Substantia nigra (tissue), 51 donors: ENCODE measurements at places on chromosomes 12 and 14.

DNA sequence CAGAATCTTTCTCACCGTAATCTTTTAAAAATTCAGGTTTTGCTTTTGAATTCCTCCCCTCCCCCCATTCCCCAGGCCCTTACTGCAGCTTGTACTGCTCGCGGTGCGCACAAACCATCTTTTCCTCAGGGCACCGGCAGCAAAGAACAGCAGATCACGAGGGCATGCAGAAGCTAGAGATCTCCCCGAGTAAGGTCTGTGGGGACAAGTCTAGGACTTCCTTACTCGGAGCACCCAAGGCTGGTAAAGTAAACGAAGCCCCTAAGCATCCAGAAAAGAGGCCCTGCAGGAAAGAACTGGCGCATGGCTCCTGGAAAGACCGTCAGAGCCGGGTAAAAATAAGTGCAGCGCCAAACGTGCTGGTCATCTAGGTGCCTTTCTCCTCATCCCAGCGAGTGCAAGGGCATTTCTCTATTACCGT is 727 bp downstream of the LDHB start:
- peak; percentile 73 for DNase-seq

DNA sequence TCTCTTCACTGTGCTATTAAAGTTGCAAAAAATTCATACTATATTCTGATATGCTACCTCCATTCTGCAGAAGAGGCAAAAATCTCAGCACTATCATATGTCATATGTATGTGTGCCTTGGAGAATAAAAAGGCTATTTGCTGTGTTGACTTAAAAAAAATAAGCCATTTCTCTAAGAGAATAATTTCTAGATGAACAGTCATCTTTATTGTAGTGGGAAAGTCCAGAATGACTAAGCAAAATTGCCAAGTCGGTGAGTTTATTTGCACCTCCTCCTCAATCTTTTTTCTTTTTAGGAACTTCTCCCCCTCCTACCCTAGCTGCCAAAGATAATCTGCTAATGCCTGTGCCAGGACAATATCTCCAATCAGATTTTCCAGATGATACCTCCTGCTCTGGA is 353.8 kb upstream of the FAR2 start:
- no peak for DNase-seq

DNA sequence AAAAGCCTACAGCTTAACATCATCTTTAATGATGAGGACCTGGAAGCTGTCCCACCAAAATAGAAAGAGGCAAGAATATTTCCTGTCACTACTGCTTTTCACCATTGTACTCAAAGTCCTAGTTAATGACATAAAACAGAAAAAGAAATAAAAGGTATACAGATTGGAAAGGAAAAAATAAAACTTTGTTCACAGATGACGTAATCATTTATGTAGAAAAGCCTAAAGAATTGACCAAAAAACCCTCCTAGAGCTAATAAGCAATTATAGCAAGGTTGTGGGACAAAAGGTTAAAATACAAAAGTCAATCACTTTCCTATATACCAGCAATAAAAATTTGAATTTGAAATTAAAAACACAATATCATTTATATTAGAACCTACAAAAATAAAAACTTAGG is 97.2 kb upstream of the MDGA2 start:
- no peak for DNase-seq

- DNase-seq, result no peak
Observed at GRCh38 chr14:99758121-99758821, 34.9 kb upstream of the EML1 start.

GRCh38 chr14:65594153-65594881 is 181.8 kb downstream of the FUT8 start:
- DNase-seq, result no peak

GRCh38 chr14:61387076-61387475 is 65.7 kb downstream of the PRKCH start:
- DNase-seq, result no peak

DNA sequence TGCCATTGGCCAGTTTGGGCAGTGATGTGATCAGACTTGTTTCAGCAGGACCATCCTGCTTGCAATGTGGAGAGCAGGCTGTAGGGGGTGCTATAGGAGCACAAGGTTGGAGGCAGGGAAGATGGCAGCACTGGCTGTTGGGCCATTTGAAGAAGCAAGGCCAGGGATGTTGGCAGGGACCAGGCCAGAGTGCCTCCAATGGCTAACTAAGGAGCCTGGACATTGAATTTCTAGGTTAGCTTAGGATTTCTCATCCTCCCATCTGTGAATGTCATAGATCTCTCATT is 23.5 kb downstream of the FGF23 start:
- DNase-seq, result no peak

DNA sequence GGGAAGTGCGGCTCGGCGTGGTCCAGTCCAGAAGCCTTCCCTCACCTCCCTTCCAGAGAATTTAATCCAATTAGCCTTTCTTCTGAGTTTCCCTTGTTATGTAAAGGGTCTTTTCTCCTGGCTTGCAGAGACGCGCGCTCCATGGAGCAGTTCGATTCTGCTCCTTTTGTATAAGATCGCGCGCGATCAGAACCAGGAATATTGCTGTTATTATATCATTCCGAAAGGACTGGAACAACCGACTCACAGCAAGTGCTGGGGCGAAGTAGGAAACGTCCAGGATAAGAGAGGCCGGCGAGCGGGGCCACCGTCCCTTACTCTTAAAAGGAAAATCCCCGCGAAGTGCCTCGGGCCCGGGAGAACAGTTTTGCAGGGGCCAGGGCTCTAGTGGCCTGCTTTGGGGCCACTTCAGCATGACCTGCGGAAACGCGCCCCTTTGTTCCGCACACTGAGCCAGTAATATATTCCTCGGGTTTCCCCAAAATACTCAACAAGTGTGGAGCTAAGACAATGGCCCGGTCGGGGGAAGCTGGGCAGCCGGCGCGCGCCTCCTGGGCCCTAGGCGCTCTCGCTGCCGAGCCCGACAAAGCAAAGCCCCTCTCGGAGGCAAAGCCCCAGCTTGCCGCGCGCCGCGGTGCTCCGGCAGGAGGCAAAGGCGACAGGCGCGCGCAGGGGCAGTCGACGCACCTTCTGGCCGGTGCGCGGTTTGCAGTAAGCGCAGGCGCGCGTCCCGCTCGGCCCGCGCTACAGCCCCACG is 2.9 kb downstream of the RFX4 start:
- DNase-seq, result no peak

- DNase-seq, result no peak
Observed at GRCh38 chr12:108043286-108043685, 85.8 kb upstream of the WSCD2 start.

DNA sequence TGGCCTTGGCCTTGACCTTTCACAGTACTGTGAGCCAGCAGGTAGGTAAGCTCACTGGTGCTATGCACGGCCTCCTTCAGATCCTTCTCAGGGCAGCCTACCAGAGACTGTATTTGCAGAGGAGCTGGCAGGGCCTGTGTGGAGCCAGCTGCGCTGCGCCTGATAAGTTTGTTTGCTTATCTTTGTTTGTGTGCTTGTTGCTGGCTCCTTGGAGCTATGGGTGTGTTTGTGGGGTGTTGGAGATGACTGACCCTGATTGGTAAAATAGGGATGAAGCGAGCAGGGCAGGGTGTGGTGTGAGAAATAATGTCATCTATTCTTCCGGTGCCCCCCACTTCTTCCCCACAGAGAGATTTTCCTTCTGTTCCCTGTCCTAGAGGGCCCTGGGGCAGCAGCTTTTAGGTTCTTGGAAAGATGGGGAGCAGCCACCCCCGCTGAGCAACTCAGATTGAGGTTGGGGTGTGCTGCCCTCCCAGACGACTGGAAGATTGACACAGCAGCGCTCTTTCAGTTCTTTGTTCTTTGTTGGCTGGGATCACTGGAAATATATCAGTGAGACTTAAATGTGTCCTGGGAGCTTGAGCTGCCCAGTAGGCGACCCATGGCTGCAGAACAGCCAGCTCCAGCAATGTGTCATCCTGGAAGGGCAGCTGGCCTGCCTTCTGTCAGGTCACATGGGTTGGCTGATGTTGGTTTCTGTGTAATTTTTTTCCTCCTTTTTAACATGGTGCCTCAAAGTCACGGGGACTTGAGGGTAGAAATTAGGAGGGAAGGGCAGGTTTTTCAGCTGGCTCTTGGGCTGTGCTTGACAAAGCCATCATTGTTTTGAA is 19.6 kb downstream of the MLXIP start:
- DNase-seq, result peak; percentile 71

GRCh38 chr12:50538182-50538581 is 33.4 kb downstream of the DIP2B start:
- DNase-seq, result no peak

- no peak for DNase-seq
Observed at GRCh38 chr14:67391268-67391667, 20.7 kb downstream of the PLEK2 start.

DNA sequence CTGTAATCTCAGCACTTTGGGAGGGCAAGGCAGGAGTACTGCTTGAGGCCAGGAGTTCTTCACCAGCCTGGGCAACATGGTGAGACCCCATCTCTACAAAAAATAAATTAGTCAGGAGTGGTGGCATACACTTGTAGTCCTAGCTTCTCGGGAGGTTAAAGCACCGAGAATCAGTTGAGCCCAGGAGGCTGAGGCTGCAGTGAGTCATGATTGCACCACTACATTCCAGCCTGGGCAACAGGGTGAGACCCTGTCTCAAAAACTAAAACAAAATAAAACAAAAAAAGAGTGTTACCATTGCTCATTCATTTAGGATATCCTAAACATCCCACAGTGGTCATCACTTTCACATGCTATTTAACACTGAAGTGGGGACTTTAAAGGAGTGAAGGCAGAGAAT is 7.8 kb downstream of the NEK9 start:
- no peak for DNase-seq

DNA sequence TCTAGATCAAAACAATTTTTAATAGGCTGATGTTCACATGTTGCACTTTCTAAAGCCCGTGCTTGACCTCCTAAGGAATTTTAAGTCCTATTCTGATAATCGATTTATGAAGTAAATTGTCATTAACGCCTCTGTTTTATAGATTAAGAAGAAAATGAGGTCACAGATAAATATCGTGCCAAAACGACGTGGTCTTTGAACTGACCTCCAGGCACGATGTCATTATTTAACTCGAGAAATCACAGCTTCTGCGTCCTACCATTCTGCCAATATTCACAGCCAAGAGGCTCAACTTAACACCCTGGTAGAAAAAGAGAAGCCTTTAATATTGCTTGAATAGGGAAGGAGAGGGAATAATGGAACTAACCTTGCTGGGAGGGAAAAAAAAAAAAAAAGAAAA is 888 bp upstream of the EEA1 start:
- DNase-seq, result no peak

DNA sequence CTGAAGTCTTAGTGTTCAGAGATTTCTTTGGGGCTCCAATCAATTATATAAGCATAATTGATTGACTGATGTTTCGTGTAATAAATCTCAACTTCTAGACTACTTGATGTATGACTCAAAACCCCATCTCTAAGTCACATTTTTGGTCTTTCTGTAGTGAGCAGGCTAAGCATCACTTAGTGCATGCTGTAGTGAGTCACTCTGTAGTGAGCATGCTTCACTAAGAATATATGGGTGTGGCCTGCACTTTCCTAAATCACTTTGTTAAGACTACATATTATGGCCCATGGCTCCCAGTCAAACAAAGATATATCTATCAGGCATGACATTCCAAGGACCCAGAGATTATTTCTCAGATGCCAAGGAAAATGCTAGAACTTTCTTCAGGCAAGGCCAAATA is 909.4 kb upstream of the LRFN5 start:
- no peak for DNase-seq
